Omental fat pad (tissue), 4 donors: ENCODE measurements at places on chromosomes 16 and 17.

DNA sequence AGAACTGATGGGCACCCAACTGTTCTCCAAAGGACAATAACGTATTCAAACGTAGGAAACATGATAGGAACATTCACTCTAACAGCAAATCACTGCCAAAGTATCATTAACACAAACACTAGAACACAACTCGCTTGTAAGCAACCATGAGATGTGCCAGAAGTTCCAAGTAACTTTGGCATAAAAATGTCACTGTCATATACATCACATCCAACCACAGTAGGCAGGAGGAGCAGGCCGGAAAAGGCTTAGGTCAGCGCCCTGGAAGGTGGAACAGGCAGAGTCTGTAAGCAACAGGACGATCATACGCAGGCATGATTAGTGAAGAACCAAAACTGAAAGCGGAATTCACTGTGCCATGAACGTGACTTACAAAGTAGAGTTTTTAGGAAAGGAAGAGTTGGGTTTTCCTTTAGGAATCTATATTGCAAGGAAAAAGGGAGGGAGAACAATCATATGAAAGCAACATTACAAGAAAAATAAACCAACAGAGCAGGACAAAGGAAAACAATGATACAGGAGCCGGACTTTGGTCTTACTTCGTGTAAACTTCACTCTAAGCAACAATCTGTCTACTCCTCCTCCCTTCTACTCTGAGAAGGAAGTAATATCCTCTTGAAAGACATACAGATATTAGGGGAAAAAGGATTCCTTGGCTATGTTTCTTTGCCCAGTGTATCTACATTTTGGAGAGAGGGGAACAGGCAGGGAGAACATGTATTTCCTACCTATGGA lies 52.3 kb downstream of the YWHAE start:
- DNase-seq = no peak

- DNase-seq = no peak
Observed at GRCh38 chr16:74449470-74449869, 28.2 kb upstream of the CLEC18B start.

DNA sequence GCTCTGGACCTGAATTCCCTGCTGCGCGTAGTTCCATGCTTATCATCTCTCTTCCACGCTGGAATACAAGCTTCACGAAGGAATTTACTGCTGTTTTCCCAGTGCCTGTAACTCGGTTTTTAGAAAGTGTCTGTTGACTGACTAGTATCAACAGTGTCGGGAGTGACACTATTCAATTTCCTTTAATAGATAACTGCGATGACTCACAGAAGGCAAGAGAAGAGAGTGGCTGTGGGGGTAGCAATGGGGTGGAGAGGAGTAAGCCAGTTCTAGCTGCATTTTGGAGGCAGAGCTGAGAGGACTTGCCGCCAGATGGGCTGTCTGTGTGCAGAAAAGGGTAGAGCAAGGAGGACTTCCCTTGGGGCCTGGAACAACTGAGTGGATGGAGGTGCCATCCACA lies 25.2 kb downstream of the B4GALNT2 start:
- no peak for DNase-seq

GRCh38 chr16:10599626-10600025 lies 19.2 kb upstream of the EMP2 start:
- no peak for DNase-seq

- no peak for DNase-seq
Observed at GRCh38 chr17:49434821-49435670, 20.4 kb upstream of the PHB1 start.

DNA sequence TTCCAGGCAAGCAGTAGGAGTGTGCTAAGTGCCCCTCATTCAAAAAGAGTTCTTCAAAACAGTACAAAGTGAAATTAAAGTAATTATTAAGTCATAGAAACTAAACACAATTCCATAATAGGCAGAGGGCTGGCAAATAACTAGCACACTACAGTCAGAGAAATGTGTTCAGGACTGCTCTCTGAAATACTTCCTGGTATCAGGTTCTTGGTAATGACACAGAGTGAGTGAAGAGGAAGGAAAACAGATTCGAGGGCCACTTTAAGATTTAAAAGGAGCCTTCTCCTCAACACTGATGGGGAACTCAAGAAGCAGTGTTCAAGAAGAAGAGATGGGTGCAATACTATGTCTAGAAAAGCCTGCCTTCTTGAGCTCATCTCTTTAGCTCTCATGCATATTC lies 139.2 kb downstream of the TOX3 start:
- no peak for DNase-seq

DNA sequence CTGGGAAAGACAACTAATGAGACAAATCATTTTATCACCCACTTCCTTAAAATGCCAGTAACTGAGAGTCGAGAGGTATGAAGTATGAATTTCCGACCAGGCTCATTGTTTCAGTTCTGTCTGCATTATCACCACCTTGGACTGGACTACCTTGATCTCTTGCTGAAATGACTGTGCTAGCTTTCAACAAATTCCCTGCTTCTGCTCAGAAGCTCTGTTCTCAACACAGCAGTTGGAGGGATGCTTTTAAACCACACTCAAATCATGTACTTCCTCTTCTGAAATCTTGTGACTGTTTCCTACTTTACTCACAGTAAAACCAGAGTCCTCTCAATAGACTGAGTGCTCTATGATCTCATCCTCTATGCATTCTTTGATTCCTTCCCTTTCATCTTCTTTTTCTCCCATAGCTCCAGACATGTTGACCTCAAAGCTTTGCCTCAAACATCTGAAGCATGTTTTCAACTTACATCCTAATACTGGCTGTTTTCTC lies 195.8 kb downstream of the KCNJ2 start:
- DNase-seq = no peak

DNA sequence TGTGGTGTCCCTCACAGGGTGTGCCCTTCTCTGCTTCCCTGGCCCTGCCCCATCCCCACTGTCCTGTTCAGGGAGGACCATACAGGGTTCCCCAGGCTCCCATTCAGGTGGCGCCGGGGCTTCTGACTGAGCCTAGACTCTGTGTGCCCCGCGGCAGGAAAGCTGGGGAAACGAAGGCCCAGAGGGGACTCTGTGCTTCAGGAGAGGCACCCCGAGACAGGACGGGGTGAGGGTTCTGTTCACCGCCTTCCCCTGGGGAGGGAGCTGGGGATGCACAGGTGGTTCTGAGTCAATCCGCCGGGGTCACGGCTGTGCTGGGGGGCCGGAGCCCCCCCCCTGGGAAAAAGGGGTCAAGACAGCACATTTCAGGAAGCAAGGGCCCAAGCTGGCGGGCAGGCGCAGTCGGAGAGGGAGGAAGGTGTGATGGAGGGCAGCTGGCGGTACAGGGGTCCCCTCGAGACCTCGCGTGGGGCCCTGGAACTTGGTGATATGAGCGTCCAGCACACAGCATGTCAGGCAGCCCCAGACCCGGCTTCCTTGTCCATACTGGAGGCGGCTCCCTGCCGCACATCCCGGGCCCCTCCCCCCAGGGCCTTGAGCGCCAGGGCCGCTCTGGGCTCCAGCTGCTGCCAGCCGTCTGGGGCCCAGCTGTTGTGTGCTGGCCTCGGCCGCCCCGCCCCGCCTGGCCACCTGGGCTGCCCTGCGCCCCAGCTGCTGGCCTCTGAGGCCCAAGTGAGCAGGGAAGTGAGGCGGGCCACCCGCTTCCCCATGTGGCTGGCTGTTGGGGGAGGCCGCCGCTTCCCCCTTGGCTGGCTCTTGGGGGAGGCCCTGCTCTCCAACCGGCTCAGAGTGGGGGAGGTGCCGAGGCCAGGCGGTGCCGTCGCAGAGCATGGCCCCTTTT lies 5.6 kb upstream of the NOTUM start:
- no peak for DNase-seq

DNA sequence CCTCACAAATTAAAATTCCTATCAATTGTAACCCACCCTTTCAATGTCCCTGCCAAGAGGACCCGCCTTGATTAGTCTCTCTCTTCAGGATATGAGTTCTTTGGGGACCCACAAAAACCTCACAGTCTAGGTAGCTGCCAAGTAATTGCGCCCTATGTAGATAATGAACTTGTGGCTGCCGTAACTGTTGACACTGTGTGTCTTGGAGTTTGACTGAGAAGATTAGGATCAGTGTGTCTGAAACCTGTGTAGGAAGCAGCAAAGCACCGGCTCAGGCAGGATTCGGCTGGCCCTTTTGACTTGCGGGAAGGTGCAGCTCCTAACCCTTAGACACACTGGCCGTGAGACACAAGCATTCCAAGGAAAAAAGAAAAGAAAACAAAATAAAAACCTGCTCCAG lies 17.8 kb upstream of the SLC6A4 start:
- DNase-seq = no peak

DNA sequence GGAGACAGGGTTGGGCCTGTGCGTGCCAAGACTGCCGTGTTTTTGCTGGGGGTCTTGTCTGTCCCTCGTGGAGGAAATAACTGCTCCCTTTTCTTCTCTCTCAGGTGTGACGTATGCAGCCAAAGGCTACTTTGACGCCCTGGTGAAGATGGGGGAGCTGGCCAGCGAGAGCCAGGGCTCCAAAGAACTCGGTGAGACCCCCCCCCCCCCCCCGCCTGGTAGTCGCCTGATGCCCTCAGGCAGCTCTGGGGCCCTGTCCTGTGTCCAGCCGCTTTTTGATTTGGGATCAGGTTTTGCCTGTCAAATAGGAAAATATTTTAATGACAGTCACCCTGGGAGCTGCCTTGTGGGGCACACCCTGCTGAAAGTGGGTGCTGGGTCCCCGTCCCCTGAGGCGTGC lies 22.8 kb downstream of the BAIAP2 start:
- DNase-seq = no peak

- no peak for DNase-seq
Observed at GRCh38 chr17:1591474-1592090, 29.0 kb upstream of the PITPNA start.

- no peak for DNase-seq
Observed at GRCh38 chr17:17628388-17629008, 37.0 kb upstream of the PEMT start.

DNA sequence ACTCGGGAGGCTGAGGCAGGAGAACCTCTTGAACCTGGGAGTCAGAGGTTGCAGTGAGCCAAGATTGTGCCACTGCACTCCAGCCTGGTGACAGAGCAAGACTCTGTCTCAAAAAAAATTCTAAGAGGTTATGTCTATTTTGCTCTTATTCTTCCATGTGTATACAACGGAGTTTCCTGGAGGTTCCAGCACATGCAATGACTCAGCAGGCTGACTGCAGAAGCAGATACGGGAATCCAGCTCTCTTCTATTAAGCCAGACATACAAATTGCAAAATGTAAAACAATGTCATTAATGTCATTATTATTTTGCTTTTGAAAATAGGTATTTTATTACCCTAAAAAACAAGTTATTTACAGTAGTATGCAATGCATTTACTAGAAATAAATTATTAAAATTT lies 18.4 kb downstream of the MIEF2 start:
- DNase-seq = no peak

DNA sequence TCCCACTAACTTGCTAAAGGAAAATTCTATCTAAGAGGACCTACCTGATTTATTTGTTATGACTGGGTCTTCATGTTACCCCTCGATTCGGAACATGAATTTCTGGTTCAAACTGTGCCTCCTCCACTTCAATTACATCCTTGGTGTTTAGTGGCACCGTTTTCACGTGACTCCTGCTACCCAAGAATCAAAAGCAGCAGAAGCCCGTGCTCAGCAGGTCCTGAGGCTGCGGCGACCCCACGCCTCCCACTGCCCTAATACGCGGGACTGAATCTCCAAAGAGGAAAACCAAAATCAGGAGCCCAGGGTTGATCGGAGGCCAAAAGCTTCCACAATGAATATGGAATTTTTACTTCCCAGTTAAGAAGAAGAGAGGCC lies 94.0 kb upstream of the METRNL start:
- DNase-seq = no peak

DNA sequence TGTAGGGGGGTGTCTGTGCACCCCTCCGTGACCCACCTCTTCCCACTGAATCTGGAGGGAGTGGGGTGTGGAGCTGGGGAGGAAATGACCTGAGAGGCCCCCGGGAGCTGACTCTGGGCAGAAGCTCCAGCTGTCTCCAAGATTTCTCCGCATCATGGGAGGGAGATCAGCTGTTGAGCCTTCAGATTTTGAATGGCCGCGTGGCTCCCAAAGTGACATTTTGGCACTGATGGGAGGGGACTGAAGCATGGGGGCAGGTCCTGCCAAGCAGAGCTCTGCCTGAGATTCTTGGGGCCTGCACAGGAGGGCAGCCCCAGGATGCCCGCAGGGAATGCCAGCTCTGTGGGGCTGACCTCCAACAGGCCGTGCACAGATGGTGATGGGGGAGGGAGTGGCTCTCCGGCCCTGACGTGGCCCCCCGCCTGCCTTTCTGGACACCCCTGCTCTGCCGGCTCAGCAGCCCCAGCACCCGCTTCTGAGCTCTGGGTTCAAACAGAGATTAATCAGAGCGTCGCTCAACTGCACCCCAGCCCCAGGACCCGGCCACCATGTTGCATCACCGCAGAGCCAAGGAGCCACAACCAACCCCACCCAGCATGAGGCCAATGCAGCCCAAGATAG lies 25.3 kb upstream of the UBE2I start:
- DNase-seq = no peak

DNA sequence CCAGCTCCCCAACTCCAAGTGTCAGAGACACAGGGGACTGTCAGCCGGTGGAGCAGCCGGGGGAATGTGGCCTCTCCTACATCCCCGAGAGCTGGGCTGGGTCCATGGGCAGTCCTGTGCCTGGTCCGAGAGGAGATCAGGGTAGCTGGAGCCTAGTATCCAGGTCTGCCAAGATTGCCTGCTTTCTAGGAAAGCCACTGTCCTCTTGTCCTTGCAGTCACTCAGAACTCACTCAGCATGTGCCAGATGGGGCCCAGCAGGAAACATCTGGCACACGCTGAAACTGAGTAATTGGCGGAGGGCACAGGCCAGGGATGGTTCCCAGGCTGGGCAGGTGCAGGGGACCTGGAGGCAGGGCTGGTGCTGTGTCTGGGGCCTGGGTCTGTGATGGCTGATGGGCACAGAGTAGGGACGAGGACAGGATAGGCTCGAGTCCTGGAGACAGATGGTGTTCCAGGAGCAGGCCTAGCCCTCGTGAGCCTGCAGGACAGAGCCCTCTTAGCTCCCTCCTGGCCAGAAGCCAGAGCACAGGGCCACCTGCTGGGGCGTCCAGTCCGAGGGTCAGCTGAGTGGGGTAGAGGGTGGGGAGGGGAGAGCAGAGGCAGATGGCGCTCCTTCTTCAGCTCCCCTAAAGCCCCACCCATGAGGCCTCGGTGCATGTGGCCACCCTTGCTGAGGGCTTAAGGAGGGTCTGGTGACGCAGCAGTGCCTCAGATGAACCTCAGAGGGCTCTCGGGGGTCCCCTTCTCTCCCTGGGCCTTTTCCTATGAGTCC lies 31.1 kb downstream of the ADCY7 start:
- DNase-seq = no peak

GRCh38 chr17:31216031-31216751 lies 80.8 kb downstream of the OMG start:
- DNase-seq = no peak

GRCh38 chr16:64426131-64426666 lies 695.7 kb downstream of the CDH11 start:
- DNase-seq = no peak

GRCh38 chr16:69112285-69113129 lies 7.1 kb downstream of the HAS3 start:
- peak; percentile 31 for DNase-seq
